ENCODE measurements at places on chromosomes 12 and 14.

GRCh38 chr14:92637864-92638263, 110.6 kb downstream of the LGMN start:
- DNase-seq, result no peak

DNA sequence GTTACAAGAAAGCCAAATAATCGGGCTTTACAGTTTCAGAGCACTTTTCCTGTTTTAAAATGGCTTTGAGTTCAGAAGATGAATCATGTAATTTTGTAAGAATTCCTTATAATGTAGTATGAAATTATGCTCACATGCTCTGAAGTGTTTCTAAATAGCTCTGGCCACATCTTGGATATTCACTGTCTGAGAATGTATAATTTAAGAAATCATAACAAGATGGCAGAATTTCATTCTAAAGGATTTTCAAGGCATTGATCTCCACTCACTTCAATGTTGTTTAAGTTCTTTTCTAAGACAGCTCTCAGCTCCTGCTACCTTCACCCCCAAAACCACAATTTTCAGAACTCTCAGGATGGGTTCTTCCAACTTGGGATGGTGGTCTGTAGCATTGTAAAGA, 180.1 kb downstream of the DACT1 start:
- no peak for DNase-seq

DNA sequence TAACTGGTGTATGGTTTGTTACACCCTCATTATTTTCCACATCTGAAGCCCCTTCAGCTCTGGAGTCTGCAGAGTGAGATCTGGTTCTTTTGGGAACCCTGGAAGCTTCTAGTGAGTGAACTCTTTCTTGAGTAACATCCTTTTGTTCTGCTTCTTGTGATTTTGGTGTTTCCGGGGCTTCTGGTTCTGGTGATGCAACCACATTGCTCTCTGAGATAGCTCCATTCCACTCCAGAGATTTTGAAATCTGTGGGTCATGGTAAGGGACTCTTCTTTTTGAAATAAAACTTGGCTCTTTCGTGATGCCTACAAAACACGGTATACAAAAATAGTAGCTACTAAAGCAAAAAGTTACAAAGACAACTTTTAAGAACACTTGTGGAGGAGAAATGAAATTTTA, 5.4 kb downstream of the MDM1 start:
- DNase-seq, result no peak

GRCh38 chr12:6614513-6615172, 7.5 kb upstream of the CHD4 start:
- no peak for DNase-seq

GRCh38 chr12:5969156-5969973, 24.3 kb upstream of the ANO2 start:
- no peak for DNase-seq

- DNase-seq, result no peak
These were observed 21.9 kb upstream of the MAP1LC3B2 start for GRCh38 chr12:116537101-116537904.

DNA sequence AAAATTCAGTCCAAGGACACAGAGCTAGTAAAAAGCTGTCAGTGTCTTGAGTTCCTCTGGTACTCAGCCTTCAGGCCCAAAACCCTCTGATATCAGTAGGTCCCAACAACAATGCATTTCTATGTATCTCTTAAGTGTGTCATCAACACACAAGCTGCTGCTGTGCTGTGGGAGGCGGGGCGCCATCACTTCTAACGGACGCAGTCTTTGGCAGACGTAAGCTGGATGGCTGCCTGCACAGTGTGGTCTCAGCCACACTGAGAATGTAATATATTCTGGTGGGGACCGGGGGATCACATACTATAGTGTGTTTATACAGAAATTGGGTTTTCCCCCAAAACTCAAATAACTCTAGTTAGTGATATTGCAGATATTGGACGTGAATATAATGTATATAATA, 123.9 kb downstream of the SUDS3 start:
- DNase-seq, result no peak

DNA sequence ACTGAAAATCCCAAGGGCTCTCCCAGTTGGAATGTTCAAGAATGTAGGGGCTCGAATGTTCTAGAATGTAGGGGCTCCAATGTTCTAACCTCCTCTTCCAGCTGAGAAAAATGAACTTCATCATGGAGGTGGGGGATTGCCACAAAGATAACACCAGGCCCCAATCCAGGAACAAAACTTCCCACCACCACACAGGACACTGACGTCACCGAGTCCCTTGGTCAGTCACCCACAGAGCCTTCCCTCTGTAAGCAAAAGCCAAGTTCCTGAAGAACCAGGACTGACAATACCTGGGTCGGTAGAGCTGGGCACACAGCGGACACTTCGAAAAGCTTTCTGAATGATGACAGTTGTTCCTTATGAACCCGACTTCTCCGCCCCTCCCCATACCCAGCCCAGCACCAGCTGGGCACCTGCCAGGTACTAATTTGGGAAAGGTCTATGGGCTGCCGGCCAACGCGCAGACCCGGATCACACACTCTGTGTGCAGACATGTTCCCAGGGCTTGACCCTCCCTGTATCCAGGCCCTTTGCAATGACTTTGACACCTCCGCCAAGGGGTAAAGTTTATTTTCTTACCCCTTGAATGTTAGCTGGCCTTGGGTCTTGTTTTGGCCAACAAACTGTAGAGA, 18.9 kb downstream of the ITPK1 start:
- DNase-seq, result no peak

DNA sequence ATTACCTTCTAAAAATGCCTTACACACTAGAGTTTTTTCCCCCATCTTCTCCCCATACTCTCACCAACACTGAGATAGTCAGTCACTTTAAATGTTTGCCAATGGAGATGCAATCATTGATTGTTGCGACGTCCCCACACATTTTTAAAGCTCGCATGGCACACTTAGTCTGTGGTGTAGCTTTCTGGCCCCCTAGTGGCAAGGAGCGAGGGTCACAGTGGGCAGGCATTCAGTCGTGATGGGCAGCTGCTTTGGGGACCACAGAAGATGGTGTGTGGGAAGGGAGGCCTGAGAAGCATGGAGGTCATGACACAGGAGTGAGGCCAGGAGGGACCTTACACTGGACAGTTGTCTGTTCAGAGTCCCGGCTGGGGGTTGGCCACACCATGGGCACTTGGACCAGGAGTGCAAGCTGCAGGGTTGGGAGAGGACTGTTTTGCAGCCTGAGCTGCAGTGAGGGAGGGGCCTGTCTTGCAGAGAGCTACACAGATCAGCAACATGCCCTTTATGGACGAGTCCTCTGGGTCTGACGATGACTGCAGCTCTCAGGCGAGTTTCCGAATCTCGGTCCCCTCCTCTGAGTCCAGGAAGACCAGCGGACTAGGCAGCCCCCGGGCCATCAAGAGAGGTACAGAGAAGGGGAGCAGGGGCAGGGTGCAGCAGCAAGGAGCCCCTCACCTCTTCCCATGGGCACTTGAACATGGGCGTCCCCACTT, 28.6 kb downstream of the PIGH start:
- DNase-seq, result peak; percentile 65

GRCh38 chr14:92557544-92557912, 43.9 kb downstream of the RIN3 start:
- DNase-seq, result no peak

DNA sequence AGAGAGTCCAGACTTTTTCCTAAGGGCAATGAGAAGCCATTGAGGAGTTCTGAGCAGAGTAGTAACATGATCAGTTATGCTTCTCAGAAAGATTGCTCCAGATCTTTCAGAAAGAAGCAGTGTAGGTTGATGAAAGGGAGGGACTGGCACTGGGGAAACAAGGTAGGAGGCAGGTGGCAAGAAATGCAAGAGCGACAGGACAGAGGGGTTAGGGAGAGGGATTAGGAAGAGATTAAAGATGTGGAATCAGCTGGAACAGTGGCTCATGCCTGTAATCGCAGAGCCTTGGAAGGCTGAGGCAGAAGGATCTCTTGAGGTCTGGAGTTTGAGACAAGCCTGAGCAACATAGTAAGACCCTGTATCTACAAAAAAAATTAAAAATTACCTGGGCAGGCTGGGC, 3.4 kb downstream of the CDCA3 start:
- no peak for DNase-seq

DNA sequence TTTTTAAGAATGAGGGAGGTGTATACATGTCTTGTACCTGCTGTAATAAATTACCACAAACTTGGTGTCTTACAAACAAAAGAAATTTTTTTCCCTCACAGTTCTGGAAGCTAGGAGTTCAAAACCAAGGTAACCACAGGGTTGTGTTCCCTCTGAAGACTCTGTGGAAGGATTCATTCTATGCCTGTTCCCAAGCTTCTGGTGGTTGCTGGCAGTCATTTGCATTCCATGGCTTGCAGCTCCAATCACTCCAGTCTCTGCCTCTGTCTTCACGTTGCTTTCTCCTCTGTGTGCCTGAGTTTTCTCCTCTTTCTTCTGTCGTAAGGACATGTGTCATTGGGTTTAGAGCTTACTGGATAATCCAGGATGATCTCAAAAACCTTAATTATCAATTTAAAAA, 15.4 kb upstream of the ZNF641 start:
- no peak for DNase-seq

DNA sequence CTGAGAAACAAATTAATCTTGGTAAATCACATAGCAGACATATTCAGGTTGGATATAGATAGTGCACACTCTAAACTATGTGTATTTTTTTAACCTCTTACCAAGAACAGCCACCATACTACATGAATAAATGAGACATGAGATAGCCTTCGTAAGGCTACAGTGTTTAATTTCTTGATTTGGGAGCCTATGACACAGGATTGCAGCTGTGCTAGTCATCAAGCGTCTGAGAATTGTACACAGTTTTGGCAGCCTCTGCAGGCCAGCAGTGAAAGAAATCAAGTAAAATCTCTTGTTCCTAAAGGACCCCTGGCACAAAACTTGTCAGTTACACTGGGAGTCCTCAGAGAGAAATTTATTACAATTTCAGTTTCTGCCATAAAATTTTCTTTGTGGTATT, 236.1 kb downstream of the C12orf50 start:
- DNase-seq, result no peak
